Panc1 (cell line): ENCODE measurements at places on chromosomes 11 and 22. TPM values are rescaled to one million over a fixed set of nuclear protein-coding genes. Genes with fewer than 3 reads are reported as not detected.

- no peak for DNase-seq
- no peaks in the 10 kb centered on the region for H3K4me1 ChIP-seq
- H3K27ac ChIP-seq: no peak overlapping the region
- no peak overlapping the region for H3K4me3 ChIP-seq
- H3K36me3 ChIP-seq: no peaks in the 10 kb centered on the region
- H3K27me3 ChIP-seq: peaks cover 17% of the 10 kb centered on the region
These were observed 57.2 kb upstream of the LRRC55 start for GRCh38 chr11:57124505-57124904.

GRCh38 chr11:119615003-119615881 is 113.8 kb downstream of the NECTIN1 start:
- peak; percentile 30 for DNase-seq
- no peaks in the 10 kb centered on the region for H3K27me3 ChIP-seq
- no peak overlapping the region for H3K4me3 ChIP-seq
- no peaks in the 10 kb centered on the region for H3K4me1 ChIP-seq
- H3K36me3 ChIP-seq: no peaks in the 10 kb centered on the region

DNA sequence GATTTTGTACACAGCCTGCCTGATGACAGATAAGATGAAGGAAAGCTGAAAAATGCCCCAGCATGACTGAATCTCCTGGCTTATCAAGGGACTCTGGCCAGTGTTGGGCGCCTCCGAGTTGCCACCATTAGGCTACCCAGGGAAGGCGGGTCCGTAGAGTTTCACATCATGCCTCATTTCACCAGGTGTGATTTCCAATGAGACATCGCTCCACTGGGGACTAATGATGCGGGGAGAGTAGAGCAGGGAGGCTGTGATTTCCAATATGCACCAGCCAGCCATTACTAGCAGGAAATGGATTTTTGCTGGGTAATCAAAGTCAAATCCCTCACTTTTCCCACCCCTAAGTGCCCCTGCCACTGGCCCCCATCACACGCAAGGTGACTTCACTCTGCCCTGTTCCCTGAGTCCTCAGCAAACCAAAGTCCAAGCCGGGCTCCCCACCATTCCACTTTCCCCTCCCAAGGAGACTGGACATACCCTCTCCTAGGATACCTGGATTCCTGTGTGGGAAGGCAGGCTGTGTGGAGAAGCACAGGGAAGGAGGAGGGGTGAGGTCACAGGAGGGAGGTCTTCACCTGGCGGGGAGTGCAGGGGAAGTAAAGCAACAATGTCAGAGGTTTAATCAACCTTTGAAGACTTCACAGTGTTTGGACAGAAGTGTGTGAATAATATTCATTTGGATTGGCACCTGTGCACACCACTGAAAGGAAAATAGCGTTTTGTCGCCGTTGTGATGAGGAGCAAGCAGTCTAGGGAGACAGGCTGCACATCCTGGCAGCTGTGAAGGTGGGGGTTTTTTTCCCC is 613.3 kb upstream of the CADM1 start:
- H3K27me3 ChIP-seq: peaks cover 2% of the 10 kb centered on the region; the same call in 1 of the 2 replicates
- no peaks in the 10 kb centered on the region for H3K4me1 ChIP-seq
- H3K27ac ChIP-seq: no peak overlapping the region
- no peaks in the 10 kb centered on the region for H3K36me3 ChIP-seq
- no peak for DNase-seq
- H3K4me3 ChIP-seq: no peak overlapping the region

DNA sequence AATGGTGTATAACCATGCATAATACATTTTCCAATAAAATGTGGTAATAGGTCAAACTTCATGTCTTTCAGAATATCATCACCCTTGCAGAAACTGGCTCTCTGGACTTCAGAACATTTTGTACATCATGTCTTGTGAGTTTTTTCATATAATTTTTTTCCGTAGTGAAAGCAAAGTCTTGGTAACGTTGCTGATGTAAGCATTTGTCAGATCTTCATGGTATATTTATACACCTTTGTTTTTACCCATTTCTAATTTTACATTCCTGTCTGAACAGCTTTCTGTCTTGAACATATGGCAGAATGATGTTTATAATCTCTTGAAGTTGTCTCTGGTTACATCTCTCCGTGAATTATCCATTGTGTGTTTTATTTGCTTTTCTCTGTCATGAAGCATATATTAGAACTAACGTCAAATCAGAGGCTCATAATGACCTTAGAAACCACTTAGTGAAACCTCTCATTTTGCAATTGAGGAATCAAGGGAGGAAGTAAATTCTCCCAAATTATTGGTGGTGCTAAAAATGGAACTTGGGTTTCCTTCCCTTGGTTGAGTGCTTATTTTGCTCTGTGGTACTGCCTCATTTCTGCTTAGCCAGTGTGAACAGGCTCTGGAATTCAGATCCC is 37.4 kb downstream of the CSRP3 start:
- no peak overlapping the region for H3K27ac ChIP-seq
- no peak overlapping the region for H3K4me3 ChIP-seq
- 0 out of 2 replicates have a peak, but pooled peaks cover 3% of the 10 kb centered on the region for H3K36me3 ChIP-seq
- no peaks in the 10 kb centered on the region for H3K4me1 ChIP-seq
- H3K27me3 ChIP-seq: no peaks in the 10 kb centered on the region

The C1QTNF4 gene
- total RNA-seq: not detected

The FAM227A gene
- 2.4 TPM for total RNA-seq
